ENCODE measurements at places on chromosomes 16 and 17.
A peak's percentile ranks its signal among the peaks of the same experiment; 100 is the strongest.

DNA sequence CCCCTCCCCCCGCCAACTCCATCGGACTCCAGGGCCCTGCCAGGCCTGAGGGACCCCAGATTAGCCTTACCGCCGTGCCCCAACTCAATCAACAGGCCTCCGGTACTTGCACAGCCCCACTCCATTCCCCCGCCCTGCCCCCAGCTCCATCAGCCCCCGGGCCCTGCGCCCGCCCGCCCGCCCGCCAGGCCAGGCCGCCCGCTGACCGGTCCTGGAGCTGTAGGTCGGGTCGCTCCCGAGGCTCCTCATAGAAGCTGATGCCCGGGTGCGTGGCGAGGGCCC is 308 bp downstream of the GTF3C1 start:
- DNase-seq: no peak

DNA sequence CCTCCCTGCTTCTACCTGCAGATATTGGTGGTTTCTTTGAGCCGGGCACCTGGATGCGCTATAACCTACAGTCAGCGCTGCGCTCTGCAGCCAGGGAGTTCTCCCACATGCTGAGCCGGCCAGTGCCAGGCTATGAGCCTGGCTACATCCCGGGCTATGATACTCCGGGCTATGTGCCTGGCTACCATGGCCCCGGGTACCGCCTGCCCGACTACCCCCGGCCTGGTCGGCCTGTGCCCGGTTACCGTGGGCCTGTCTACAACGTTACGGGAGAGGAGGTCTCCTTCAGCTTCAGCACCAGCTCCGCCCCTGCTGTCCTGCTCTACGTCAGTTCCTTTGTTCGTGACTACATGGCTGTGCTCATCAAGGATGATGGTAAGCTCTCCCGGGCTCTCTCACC is 13.2 kb downstream of the CNTNAP1 start:
- DNase-seq: no peak

GRCh38 chr17:80725517-80725916 is 180.9 kb downstream of the RPTOR start:
- no peak for DNase-seq

GRCh38 chr17:14580499-14580898 is 279.6 kb downstream of the HS3ST3B1 start:
- DNase-seq: no peak

GRCh38 chr16:70255574-70255973 is 3.8 kb upstream of the EXOSC6 start:
- no peak for DNase-seq

DNA sequence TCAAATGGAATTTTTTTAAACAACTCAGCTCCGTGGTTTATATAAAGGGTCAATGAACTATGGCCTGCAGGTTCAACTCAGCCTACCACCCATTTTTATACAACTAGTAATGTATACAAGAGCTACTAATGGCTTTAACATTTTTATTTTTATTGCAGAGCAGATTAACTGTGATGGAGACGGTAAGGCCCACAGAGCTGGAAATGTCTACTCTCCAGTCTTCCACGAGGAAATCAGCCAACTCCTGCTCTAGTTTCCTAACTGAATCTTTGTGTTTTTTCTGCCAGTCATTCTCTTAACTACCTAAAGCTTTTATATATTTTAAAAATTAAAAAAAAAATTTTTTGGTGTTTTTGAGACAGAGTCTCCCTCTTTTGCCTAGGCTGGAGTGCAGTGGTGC is 385.1 kb upstream of the MAF start:
- no peak for DNase-seq

DNA sequence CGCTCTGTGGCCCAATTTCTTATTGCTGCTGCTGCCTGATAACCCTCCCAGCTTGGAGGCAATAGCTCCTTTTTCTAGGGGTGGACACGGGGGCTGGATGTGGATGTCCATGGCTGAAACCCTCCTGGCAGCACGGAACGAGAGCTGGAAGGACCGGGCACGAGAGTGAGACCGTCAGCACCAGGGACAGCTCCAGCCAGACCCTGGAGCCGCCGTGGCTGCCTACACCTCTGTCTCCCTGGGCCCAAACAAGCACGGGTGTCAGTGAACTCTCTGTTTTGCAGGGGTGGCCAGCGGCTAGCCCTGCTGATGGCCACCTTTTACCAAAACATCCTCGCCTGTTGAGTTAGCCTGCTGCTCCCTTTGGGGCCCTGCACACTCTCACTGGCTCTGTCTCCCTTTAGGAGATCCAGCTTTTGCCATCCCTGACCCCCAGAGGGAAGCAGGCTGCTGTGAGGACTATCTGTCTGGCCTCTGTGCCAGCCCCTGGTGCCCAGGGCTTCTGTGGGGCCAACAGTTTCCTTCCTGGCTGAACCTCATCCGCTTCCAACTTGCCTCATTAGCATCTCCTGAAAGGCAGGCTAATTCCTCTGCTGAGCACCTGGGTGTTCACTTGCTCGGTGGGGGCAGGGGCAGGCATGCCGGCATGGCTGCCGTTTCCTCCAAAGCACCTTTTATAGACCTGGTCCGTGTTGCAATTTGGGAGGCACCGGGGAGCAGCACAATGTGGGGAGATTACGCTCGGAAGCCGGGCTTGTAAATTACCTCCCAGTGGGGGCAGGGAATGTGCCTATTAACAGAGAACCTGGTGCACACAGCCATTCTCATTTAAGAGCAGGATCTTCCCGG is 118.1 kb downstream of the ENGASE start:
- peak; percentile 41 for DNase-seq

- DNase-seq: no peak
Observed at GRCh38 chr17:10120109-10120485, 78.3 kb downstream of the GAS7 start.

DNA sequence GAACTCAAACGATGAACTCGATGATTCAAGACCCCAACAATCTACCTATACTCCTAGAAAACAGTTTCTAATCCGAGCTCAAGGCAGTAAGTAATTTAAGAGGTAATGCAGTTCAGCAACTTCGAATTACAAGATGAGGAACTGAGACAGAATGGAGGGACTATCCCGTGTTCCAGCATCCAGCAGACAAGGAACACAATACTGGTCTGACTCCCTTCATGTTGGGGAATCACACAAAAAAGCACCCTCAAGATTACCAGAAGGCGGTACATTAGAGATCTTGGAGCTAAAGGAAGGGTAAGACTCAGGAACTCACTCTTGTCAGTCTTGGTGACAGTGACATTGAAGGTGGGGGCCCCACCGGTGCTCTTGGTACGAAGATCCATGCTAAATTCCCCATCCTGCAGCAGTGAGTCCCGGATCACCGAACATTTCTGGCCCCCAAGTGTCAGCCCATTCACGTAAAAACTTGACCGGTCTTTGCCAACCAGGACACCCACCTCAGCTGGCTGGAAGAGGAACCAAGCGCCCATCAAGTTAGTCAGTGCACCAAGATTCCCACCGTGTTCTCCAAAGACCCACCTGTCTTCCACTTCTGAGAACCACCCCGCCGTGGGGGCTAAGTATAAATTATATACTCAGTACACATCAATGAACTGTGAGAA is 1.9 kb downstream of the PFN1 start:
- no peak for DNase-seq

- DNase-seq: no peak
Observed at GRCh38 chr16:11329891-11330290, 15.4 kb upstream of the RMI2 start.

DNA sequence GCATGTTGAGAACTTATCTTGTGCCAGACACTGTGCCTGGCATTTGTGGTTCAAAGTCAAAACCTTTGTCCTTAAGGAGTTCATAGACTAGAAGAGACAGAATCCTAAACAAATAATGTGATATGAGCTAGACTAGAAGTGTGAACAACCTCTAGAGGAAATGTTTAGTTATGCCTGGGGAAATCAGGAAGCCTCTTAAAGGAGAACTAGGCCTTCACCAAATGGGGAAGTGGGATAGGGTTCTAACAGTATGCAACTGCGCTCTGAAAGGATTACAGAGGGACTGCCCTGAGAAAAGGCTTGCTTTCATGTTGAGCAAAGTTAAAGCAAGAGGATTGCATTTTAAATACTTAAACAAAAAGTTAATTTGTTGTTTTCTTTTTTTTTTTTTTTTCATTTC is 4.9 kb downstream of the RUNDC1 start:
- no peak for DNase-seq

DNA sequence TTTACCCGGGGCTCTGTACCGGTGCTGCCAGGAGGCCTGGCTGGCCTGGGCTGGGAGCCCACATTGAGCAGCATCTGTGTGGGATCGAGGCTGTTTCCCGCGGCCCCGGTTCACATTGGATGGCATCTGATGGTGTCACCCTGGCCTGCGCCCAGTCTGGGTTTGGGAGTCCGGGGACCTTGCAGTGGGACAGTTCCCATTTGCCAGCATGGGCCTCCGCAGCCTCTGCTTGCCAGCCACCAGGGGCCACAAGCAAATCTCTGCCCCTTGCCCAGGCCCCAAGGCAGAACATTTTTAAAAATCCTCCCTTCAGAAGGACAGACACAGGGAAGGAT is 64.5 kb downstream of the BANP start:
- DNase-seq: no peak

DNA sequence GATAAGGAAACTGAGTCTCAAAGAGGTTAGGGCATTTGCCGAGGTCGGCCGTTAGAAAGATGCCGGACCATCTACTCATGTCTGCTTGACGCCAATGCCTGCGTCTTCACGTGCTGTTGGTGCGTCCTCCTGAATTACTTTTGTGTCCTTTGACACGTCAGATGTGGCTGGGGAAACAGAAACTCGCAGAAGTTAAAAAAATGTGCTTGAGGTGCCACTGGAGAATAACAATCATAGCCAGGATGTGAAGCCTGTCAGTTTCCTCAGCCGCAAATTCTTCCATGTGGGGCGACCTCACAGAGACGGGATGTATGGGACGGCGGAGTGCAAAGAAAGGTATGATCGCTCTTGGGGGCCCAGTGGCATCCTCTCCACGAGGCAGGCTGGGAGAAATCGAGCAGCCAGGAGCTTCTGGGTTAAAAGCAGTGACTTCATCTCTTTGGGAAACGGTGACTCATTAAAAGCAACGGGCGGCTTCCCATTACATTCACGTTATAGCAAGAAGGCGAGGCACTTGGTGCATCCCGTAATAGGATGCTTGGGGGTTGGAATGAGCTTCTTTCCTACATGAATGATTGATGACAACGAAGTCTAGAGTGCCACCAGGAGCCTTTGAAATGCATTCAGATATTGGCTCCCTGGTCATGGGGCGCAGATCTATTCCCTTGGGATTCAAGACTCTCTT is 67.8 kb downstream of the BMERB1 start:
- DNase-seq: peak; percentile 82

GRCh38 chr17:11278186-11278991 is 37.4 kb downstream of the SHISA6 start:
- DNase-seq: no peak

DNA sequence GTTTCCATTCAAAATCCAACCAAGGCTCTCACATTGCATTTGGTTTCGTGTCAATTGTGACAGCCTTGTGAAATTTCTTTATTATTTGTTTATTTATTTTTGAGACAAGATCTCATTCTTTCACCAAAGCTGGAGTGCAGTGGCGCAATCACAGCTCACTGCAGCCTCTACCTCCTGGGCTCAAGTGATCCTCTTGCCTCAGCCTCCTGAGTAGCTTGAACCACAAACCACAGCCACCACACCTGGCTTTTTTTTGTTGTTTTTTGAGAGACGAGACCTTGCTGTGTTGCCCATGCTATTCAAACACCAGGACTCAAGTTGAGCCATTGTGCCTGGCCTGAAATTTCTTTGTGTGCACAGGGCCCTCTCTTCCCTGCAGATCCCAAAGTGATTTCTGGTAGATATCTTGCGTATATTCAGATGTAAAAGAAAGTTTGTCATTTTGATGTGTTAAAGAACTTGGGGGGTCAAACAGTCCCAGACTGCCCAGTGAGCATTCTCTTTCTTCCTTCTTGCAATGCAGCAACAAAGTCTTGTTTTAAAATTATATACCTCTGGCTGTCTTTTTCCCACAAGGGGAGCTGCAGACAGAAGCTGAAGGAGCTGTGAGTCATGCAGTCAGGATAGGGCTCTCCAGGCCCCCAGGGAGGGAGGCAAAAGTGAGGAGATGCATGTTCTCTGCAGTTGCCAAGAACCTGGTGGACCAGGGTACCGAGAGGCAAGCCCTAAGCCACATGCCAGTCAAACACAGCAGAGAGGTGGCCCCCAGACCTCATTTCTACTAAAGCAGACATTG is 15.5 kb upstream of the USP22 start:
- DNase-seq: peak; percentile 53

DNA sequence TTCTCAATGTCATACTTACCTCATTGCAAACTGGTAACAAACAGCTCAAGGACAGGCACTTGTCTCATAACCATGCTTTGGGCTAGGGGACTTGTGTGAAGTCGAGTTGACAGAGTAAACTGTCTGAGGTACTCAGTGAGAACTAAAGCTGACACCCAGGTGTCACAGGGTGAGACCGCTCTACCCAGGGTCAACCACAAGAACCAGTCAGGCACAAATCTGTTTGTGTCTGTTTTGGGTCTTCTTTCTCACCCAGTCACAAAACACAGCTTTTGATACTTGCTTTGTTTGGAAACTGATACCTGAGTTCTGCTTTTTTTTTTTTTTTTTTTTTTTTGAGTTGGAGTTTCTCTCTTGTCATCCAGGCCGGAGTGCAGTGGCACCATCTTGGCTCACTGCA is 161.1 kb downstream of the STX8 start:
- DNase-seq: no peak

DNA sequence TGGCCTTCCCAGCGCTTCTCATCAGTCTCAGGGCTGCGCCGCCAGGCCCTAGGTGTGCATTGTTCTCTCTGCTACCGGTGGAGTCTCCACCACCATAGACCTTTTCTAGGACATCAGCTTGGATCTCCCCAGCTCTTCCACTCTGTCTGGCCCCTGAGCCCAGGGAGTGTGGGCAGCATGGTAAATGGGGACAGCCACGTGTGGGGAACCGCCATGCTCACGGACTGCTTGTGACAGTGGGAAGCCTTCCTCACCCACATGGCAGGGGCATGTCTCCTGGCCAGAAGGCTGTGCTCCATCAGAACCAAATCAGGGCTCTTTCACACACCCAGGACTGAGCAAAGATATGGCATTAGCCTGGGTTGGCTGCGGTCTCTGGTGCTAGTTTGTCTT is 51.3 kb downstream of the TNFRSF13B start:
- DNase-seq: no peak

GRCh38 chr17:67280279-67280678 is 35.3 kb upstream of the HELZ start:
- peak; percentile 73 for DNase-seq

DNA sequence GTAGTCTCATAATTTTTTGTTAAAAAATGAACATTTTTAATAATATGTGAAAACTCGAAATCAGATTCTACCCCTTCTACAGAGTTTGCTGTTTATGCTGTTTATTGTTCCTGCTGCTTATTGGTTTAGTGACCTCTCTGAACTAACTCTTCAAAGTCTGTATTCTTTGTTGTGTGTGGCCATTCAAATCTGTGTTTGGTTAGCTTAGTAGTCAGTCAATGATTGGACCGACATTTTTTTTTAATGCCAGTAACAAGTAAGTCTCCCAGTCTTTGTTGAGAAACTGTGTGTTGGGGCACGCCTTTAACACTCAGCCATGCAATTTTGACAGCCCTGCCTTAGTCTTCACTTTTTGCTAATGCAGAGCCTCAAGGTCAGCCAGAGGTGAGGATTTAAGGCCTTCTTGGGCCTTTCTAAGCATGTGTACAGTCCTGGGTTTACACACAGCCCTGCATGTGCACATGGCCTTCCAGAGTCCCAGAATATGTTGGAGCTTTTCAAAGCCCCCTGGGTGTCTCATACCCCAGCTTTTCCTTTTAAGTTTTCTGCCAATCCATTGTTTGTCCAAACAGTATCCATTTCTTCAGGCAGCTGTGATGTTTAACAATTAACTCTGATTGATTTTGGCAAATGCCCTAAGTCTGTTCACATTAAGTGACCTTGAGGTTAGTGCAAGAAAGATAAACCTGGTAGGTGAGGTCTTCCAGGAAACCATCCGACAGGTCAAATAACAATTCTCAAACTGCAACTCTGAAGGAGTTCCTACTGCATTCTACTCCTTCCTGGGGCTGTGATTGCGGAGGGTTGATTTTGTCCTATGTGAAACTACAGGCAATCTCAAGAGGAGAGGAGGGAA is 389.3 kb downstream of the PMP22 start:
- DNase-seq: no peak

Data from cardiac fibroblast (primary cell).